Stimulated activated CD8-positive, alpha-beta memory T cell treated with anti-CD3 and anti-CD28 coated beads, Interleukin-4, amount 100 ng/mL, for 24 hours (primary cell): ENCODE measurements at places on chromosomes 3 and 15.

GRCh38 chr3:76965122-76965725, 74.7 kb upstream of the ROBO2 start:
- no peak for DNase-seq

DNA sequence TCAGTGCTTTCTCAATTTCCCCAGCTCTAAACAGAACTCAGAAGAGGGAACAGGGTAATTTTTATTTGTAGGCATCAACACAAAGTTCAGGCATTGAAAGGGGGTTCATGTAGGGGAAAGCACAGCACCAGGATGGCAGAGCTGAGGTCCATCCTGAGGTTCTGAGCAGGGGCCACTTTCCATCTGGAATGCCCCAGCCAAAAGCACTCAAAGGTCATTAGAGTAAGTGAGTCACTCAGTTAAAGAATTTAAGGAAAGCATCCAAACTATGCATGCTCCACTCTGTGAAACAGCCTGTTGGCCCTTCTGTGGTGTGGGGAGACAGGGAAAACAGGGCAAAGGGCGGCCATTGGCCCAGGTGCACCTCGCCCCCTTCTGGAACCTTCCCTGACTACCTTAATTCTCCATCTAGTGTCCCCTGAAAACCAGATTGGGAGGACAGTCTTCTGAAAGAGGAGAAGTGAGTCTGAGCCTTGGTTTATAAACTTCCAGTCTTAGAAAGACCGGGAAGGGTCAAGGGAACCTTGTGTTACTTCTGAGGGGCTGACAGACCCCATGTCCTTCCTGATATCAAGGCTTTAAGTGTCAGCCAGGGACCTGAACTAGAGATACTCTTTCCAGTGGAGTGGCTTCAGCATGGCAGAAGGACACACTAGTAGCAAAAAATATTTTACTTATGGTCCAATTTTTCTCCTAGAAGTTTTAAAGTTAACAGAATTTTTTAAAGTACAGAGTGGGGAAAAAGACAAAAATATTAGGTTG, 133.3 kb downstream of the MYLK start:
- DNase-seq, result no peak

DNA sequence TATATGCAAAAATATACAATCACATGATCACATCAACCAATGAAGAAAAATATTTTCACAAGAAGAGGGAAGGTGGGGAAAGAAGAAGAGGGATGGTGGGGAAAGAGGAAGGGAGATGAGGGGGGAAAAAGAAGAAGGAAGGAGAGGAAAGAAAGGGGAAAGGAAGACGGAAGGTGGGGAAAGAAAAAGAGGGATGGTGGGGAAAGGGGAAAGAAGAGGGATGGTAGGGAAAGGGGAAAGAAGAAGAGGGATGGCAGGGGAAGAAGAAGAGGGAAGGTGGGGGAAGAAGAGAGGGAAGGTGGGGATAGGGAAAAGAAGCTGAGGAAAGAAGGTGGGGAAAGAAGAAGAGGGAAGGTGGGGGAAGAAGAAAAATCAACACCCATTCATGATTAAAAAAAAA, 3.2 kb upstream of the GOLGB1 start:
- no peak for DNase-seq

DNA sequence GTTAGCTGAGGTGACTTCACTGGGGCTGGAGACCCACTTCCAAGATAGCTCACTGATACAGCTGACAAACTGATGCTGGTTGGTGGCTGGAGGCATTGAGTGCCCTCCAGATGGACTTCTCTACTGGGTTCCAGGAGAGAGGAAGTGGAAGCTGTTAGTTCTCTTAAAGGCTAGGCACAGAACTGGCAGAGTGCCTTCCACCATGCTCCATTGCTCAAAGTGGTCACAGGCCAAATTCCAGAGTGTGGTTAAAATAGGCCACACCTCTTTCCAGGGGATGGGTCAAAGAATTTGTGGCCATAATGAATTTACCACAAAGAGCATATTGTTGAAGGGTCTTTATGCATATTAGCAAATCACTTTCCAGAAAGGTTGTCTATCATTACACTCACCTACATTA, 74.2 kb downstream of the NMD3 start:
- no peak for DNase-seq

- no peak for DNase-seq
Observed at GRCh38 chr3:99505200-99505599, 133.2 kb upstream of the COL8A1 start.

DNA sequence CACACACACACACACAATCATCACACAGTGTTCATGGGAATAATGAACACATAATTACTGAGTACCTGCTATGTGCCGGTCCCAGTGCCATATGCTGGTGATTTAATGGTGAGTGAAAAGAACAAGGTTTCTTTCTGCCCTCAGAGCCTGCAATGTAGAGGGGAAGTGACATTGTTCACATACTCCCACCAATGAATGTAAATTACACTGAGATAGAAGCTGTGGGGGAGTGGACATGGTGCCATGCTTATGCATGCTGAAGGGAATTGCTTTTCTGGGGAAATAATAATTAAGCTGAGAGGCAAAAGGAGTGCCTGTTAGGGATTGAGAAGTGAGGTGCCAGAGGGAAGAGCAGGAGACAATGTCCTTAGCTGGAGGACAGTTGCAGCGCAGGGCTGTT, 175.1 kb downstream of the MFSD1 start:
- DNase-seq, result no peak

- no peak for DNase-seq
Observed at GRCh38 chr3:16277471-16277870, 12.5 kb downstream of the OXNAD1 start.
